ENCODE measurements at places on chromosomes 3 and 15. TPM values are rescaled to one million over a fixed set of nuclear protein-coding genes. Genes with fewer than 3 reads are reported as not detected.

KY gene
- total RNA-seq: not detected

TIMP4 gene
- total RNA-seq: not detected

DNA sequence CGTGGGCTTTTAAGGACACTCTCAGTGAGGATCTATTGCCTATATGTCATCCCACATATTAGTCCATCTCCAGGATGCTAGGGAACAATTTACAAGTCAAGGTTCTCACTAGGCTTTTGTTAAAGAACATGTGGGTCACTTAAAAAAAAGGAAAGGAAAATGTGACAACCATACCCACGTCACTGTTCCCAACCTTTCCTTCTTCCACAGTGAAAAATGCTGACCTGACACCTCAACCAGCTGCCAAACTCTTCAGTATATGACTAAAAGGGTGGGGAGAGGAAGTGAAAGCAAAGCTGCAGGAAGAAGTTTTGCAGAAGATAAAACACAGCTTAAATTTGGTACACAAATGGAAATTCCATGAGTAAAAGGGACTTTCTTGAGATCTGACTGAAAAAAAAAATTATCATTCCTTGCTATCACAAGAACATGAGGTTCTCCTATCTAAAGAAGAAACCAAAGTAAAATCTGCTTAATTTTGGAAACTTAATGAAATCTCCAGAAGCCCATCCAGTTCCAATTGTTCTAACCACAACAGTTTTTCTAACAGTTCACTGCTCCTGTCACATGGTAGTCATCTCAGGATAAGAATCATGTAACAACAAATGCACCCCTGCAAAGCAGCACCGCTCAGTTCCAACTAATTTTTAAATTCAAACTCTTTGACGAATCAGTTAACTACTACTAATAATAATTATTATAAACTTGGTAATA lies 117.0 kb upstream of the TSPAN3 start:
- no peak for DNase-seq

ERC2 gene
- 48.3 TPM for total RNA-seq

- no peak for DNase-seq
Measured at GRCh38 chr3:5220193-5220592, 32.7 kb downstream of the EDEM1 start.

CCR8 gene
- not detected for total RNA-seq

DNA sequence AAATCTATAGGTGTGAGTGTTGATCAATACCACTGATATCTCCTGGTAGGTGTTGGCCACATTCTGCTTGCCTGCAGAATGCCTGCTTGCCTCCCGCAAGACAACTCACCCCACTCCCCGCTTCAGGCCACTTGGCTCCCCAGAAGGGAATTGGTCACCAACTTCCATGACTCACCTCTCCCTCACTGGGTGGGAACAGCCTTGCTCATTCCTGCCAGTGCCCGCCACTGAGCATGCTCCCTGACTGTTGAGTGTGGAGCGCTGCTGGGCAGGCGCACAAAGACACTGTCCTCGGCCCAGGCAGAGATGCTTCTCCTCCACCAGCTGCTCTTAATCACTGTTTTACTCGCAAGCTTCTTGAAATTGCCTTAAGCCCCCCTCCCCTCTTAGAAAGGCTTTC lies 57.3 kb upstream of the PPP2R3A start:
- DNase-seq: no peak

GRCh38 chr3:193720169-193720568 lies 127.2 kb downstream of the OPA1 start:
- DNase-seq: no peak

DNA sequence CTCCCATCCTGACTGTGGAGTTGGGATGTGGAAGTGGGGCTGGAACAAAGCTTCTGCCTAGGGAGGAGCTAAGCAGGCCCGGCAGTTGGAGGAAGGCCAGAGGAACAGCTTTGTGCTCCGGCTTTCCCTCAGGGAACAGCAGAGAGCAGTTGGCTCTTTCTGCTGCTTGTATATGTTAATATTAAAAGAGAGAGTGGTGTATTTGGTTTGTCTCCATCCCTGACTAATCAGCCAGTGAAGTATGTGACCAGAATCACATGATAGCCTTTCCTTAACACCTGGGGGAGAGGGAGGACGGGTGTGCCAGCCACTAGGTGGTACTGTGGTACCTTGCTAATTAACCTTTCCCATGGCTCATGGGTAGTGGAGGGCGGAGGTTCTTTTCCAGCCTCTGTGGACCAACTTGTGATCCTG lies 10.0 kb downstream of the EIF2B5 start:
- DNase-seq: peak; percentile 40

- DNase-seq: no peak
Measured at GRCh38 chr15:53013329-53013728, 223.2 kb upstream of the ONECUT1 start.

- no peak for DNase-seq
Measured at GRCh38 chr15:52649686-52650085, 29.5 kb downstream of the ATOSA start.

DNA sequence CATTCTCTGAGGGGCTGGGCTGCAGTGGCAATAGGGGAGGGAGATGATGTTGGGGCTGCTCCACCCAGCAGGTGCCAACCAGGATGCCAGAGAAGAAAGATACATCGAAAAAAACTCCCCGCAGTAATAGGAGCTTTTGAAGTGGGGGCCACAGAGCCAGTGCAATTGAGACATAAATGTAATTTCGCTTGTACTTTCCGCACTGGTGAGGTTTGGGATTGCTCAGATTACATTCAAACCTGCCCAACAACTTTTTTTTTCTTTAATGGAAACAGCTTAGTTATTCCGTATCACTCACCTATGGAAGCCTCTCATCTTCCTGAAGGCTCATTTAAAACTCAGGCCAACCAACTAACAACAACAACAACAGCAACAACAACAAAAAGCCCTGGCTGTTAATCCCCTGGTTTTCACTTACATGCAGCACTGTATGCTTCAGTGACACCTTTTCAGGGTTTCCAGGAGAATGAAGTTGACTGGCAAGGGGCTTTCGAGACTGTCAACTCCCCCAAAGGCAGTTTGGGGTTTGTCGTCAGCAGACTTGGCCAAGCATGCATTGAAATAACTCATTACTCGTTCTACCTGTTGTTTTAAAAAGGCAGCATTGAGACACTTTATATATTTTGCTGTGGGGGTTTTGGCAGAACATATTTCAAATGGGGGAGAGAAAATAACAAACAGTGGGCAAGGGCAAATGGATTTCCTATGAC lies 163.8 kb downstream of the EBLN2 start:
- no peak for DNase-seq

DNA sequence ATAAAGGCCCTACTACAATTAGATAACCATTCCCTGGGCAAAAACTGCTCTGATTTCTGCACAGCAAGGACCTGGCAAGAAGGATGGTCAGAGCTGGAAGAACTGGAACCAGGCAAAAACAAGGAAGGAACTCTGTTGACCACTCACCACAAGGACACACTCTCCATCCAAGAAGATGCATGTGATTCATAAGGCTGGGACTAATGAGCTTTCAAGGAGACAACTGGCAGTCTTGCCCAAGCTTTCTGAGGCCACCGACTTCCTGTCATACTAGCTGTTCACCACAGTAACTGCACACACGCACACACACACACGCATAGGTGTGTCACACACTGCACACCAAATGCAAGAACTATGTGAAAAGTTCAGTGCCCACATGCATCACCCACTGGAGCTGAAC lies 256.6 kb downstream of the OCA2 start:
- DNase-seq: no peak

CD80 gene
- total RNA-seq: not detected

GRCh38 chr3:128969993-128970739 lies 23.7 kb downstream of the CFAP92 start:
- DNase-seq: peak; percentile 61

- DNase-seq: no peak
Measured at GRCh38 chr3:60856257-60857046, 394.8 kb downstream of the FHIT start.

DNA sequence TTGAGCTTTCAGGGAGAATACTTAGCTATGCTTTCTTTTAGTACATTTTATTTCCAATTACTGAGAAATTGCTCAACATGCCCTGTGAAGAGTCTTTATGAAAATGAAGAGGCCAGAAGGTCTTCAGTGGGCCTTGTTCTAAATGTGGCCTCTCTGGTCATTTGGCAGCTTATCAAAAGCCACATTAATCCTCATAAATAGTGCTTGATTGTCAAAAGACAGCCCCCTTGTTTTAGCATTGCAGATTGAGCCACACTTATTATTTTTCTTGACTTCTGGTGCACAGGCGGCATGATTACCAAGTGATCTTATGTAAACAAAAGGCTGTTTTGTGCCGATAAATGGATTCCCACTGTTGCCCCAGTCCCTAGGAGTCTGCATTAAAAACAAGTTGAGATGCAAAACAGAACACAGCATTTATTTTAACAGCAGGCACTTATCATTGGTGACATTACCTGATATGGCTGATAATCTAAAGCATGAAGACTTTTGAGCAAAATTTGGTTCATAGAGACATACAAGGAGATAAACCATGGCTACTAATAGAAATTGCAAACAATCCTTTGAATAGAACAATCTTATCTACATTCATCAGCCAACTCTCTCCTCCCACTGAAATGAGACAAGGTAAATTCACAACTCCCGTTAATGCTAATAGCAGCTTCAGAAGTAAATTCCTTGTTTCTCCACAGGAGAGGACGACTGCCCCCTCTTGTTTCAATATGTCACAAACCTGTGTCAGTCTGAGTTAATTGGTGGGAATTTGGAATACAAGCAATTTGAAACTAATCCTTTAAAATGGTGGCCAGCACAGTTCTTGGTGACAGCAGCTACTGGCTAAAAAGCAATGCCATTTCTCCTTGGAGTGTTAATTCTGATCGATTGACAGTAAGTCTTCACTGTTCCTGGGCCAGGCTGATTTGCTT lies 194.3 kb downstream of the NSUN3 start:
- DNase-seq: no peak

- no peak for DNase-seq
Measured at GRCh38 chr3:13459605-13460340, 20.3 kb upstream of the HDAC11 start.

DNA sequence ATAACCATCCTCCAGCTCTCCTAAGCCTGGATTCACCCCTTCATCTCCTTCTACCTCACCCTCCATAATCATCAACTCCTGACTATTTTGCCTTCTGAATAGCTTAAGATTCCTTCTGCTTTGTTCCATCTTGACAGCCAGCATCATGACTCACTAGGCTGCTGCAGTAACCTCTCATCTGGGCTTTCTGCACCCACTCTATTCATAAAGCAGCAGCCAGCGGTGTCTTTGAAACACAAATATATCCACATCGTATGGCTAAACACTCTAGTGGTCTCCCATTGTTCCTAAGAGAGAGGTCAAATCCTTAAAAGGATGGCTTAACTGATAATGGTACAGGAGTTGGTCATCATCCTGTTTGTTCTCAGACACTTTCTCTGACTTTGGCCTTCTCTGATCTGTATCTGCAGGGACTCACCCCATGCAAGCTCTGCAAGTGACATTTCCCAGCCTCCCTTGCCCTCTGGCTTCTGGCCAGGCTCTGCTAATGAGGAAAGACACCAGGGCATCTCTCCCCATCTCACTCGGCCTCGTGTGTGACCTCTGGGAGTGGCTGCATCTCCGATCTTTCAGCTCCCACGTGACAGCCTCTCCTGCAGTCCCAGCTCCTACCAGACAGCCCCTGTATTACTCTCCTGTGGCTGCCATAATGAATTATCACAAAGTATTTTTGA lies 6.2 kb downstream of the GRK7 start:
- no peak for DNase-seq

DUOXA2 gene
- not detected for total RNA-seq

DNA sequence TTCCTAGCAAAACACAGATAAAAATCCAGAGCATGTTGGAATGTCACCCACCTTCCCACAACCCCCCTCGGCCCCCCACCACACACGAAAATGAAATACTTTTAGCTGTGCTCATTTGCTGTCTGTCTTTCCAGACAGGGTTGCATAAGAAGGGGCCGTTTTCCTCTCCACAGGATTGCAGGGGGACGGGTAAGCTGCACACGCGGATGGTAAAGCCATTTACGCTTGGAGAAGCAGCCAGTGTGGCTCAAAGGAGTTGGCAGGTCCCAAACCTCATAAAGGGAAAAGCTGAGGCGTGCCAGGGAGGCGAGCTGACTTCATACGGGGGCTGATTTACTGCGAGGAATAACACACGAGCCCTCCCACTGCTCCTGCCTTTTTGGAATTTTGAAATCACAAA lies 47.4 kb upstream of the ITGA11 start:
- DNase-seq: no peak

DNA sequence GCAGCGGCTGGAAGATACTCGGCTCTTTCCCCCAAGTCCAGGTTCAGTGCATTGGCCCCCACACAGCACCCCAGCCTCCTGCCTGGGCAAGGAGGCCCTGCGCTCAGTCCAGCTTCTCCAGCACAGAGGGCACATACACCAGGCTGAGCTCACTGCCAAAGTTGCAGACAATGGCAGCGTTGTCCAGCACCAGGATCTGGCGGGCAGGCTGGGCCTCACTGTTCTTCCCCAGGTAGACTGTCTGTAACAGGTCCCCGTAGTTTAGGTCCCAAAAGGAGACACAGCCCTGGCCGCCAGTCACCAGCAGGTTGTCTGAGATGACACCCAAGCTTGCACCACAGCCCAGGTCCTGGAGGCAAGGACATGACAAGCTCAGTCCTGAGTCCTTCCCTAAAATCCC lies 32.9 kb downstream of the PTPN23 start:
- DNase-seq: no peak

DNA sequence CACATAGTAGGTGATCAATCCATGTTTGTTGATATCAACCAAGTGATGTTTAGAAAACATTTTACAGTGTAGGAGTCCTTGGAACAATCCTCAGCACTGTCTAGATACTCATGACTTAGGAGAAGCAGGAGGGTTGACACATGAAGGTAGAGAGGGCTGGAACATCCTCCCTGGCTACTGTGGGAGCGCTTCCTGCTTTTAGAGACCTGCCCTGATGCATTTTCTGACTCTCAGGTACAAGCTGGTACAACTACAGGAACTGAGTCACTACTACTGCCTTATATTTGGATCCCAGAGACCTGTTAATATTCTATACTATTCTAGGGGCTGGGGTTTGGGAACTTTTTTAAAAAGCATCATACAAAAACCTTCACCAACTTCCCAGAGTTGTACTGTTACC lies 20.1 kb downstream of the GPR156 start:
- DNase-seq: no peak

UBE3A gene
- total RNA-seq: 152 TPM

DNAH12 gene
- 0.22 TPM for total RNA-seq

GRCh38 chr3:144501467-144501866 lies 529.8 kb downstream of the DIPK2A start:
- DNase-seq: no peak

- no peak for DNase-seq
Measured at GRCh38 chr15:69749274-69749673, 296.7 kb downstream of the RPLP1 start.

TNFAIP8L3 gene
- total RNA-seq: not detected

- DNase-seq: no peak
Measured at GRCh38 chr3:24400015-24400414, 94.6 kb downstream of the THRB start.

GRCh38 chr3:159600291-159600690 lies 388.3 kb upstream of the IL12A start:
- no peak for DNase-seq

All from glutamatergic neuron (in vitro differentiated cells).